Inflammatory macrophage treated with lipopolysaccharide for 4 hours (primary cell): ENCODE measurements at places on chromosomes 4 and X.
A peak's percentile ranks its signal among the peaks of the same experiment; 100 is the strongest.

GRCh38 chr4:4875147-4875546, 15.7 kb downstream of the MSX1 start:
- DNase-seq: no peak

DNA sequence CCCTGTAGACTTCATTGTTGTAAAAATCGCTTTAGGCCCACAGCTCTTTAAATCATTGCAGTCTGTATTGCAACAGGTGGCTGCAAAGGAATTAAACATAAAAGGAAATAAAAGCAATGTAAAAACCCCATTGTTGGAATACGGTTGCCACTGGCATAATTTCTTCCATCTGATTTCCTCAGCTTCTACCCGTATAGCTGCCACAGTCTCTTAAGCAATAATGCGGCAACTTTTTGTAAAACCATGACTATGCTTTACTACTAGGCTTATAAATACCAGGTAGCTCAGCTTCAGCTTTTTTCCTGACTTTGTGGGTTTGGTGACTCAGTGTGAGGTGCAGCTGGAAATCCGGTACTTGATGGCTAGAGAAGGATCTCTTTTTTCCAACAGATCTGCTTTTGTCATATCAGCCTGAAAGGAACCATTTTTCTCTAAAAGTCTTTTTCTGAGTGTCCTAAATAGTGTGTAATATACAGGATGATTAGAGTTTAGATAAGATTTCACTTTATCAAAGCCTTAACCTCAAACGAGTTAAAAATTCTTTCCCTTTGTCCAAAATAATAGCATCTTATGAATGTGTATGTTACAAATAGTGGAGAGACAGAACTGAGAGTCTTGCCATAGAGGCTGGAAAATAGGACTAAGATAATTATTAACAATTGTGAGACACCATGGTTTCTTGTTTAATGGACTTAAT, 268.0 kb downstream of the ADGRL3 start:
- no peak for DNase-seq

DNA sequence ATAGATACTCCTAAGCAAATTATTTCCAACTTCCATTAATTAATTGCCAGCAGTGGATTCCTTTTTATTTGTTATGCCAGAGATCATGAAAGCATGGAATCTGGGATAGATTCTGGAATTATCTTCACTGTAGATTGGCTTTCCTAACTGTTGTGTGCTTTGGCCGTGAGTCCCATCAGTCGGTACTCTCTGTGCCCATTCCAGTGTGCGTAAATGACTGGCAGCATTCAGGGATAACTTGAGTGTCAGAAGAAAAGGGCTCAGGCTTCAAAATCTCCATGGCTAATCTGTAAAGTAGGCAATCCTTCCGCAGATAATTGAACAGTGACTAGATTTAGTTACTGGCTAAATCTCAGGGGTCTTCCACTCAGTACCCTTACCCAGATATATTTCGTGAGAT, 76.8 kb upstream of the TMEM164 start:
- DNase-seq: no peak

DNA sequence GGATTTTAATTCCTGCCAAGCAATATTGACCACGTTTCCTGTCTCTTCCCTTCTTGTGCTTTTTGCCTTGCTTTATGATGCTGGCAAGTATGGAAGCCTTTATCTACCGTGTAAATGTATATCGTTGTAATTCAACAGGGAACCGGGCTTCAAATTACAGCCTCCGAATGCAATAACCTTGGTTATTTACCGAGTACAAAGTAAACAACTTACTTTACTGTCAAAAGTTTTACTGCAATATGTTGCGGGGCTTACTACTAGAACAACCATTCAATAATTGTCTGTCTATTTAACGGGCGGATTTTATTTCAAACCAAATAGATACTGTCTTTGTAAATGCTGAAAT, 73.1 kb downstream of the PALLD start:
- DNase-seq: no peak

DNA sequence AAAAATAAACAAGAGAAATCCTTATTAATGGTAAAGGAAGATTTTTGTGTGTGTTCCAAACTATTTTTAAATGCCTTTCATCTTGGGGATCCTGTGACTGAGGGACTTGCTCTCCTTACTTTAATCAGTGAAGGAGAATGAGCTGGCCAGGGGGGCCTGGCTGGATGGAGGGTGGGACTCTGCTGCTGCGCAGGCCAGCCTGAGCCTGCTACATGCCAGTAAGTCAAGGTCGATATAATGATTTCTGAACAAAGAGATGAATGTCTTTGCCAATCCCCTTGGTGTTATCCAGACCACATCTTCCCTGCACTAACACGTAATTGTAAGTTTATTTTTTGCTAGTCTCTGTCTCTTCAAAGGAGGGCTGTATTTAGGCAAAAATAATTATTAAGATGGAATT, 1679.2 kb upstream of the TENM3 start:
- DNase-seq: no peak

- no peak for DNase-seq
These were observed 9.6 kb upstream of the DLG3 start for GRCh38 chrX:70434914-70435586.

GRCh38 chr4:143986180-143986579, 33.0 kb downstream of the GYPB start:
- DNase-seq: no peak

DNA sequence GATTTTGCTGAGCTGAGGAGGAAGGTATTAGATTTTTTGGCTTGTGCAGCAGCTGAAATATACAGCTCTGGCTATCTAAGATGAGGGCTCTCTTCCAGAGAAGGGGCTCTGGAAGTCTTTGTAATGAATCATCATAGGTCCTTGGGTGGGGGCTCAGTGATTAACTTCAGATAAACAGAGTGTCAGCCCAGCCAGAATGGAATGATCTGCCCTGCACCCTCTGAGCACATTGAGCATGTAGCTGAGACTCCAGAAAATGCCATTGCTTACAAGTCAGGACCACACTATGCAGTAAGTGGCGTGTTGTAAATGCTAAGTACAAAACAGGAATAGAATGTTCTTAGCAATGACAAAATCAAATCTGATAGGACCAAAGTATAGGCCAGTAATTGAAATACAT, 836.0 kb downstream of the PDHA2 start:
- DNase-seq: no peak

DNA sequence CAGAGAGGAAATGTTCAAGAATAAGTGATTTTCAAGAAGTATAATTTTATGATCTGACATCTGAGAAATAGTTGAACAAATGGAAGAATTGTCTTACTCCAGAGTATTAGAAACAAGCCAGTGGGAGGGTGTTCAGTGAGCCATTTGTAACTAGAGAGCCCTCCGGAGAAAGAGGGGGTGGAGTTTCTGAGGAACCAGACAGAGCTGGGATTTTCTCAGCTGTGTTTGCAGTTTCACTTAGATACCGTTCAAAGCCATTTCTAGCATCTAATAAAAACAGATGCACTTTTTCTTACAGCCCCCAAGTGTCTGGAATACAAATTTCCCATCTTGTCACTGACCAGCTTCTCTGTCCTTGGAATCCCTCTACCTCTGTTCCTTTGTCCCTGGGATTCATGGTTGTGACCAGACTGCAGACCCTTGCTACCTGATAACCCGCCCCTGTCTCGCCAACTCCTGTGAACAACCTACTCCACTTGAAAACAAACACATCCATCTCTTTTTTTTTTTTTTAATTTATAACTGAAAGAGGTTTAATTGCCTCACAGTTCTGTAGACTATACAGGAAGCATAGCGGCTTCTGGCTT, 132.8 kb upstream of the KLF3 start:
- DNase-seq: peak; percentile 80

- no peak for DNase-seq
These were observed 235.7 kb upstream of the LDB2 start for GRCh38 chr4:17134100-17134499.

- no peak for DNase-seq
These were observed 37.8 kb upstream of the ZNF81 start for GRCh38 chrX:47798861-47799260.

DNA sequence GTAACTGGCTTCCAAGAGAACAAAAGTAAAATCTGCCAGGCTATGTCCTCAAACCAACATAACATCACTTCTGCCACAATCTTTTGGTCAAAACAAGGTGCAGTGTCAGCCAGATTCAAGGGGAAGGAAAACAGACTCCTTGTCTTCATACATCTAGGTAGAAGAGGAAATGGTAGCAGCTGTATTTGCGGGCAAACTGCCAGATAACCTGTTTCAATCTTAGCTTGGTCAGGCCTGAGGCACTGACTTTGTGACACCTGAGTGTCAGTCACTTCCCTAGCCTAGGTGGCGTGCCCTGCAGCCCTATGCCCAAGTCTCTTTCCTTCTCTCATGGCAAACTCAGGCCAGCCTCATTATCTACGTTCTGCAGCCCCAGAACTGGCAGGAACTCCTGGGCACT, 146.2 kb upstream of the JADE1 start:
- DNase-seq: no peak

GRCh38 chr4:140595065-140595464, 26.3 kb upstream of the UCP1 start:
- DNase-seq: no peak

GRCh38 chr4:24392613-24393012, 191.7 kb downstream of the DHX15 start:
- no peak for DNase-seq

DNA sequence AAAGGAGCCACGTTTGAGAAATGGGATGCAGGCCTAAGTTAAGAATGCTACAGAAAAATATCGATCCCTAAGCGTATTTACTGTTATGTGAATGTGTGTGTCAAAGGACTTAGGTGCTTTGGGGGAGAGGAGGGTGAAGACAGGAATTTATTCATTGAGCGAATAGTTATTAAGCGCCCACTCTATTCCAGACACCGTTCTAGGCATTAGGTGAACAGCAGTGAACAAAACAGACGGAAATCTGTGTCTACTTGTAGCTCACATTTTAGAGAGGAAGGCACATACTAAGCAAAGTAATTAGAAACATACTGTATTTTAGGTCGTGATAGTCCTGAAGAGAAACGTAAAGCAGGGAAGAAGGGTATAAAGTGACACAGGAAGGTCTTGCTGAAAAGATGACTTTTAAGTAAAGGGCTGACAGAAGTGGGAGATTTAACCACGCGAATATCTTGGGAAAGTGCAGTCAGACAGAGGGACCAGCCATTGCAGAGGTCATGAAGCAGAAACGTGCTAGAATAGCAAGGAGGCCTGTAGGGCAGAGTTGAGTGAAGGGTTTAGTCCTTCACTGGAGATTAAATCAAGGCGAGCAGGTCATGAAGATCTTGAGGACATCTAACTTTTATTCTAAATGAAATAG, 541 bp downstream of the AIMP1 start:
- peak; percentile 11 for DNase-seq

DNA sequence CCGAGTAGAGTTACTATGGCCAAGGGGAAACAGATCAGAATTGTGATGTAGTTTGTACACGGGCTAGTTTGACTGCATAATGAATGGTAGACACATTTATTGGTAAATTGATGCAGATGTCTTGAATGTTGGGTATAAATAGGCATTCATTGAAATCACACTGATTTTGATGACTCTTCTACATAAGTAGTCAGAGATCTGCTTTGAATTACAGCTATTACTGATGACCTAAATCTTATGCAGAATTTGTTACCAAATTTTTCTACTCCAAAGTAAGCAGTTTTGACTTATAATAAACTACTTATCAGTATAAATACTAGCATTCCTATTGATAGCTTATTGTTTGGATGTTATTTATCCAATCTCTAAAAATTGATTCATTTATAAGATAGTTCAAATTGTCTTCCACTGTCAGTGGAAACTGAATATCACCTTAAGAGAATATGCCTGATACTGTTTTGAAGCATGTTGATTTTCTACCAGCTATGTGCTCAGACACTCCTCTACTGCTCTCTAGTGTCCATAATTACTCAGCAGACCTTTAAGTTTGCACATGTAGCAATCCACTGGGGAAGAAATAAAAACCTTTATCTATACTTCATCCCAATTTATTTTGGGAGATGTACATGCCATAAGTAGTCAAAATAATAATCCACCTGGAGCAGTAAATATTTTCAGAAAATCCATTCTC, 120.3 kb downstream of the RASL11B start:
- peak; percentile 11 for DNase-seq

GRCh38 chr4:153757407-153757806, 2.4 kb downstream of the RNF175 start:
- DNase-seq: peak; percentile 63

DNA sequence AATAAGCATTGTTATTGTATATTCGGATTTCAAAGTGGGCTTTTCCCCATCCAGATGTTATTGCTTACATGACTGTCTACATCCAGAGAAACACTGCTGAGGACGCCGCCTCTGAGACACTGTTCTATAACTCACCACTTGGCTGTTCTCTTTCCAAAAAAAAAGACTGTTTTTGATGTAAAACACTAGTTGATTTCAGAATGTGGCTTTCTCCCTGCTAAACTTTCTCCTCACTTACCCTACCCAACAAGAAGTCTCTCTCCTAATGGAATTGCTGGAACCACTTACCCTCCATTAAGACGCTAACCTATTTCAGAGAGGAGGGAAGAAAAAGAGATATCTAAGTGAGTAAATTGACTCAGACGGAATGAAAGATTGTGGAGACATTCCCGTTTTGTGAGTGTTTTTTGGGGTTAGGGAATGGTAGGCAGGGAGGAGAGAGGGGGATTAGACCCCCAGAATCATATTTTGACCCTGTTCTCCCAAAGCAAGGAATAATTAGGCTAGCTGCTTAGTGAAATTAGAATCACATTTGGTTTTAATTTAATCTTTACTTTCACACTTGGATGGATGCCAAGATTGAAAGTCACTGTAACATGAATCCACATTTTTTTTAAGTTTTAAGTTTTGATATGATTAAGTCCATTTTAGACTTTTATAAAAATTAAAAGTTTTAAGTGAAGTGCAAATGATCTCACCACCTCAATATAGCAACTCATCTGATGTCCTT, 174.9 kb downstream of the CHIC2 start:
- no peak for DNase-seq

GRCh38 chr4:105758958-105759357, 50.4 kb downstream of the GSTCD start:
- no peak for DNase-seq

GRCh38 chr4:152399246-152399645, 136.6 kb downstream of the FBXW7 start:
- DNase-seq: peak; percentile 74

GRCh38 chrX:3230496-3230895, 116.0 kb downstream of the MXRA5 start:
- no peak for DNase-seq

GRCh38 chrX:14670819-14671218, 141.5 kb downstream of the GLRA2 start:
- no peak for DNase-seq

GRCh38 chr4:14743601-14744000, 258.7 kb upstream of the CPEB2 start:
- no peak for DNase-seq

DNA sequence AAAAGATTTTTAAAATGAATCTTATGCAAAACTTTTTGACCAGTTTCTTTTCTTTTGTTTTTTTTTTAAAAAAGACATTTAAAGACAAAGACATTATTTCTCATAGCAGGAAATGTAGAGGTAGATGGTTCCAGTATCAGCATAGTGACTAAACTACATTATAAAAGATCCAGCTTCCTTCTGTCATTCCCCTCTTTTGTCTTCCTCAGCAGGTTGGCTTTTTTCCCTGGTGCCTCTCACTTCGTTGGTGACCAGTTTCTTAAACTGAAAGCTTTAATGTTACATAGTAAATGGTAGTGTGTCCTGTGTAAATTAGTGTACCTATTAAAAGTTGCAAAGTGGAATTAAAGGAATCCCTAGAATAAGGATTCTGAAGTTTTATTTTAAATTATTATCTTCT, 36.1 kb downstream of the DCK start:
- no peak for DNase-seq

- DNase-seq: no peak
These were observed 99.0 kb downstream of the AREG start for GRCh38 chr4:74543983-74544382.

- DNase-seq: no peak
These were observed 6.6 kb downstream of the NKX1-1 start for GRCh38 chr4:1399508-1400190.

- DNase-seq: no peak
These were observed 53.9 kb downstream of the FAT4 start for GRCh38 chr4:125368671-125369081.
